Right lung (tissue), 10 donors: ENCODE measurements at places on chromosomes 2 and 18. TPM values are rescaled to one million over a fixed set of nuclear protein-coding genes. Genes with fewer than 3 reads are reported as not detected.

The ZFP36L2 gene
- polyA plus RNA-seq = 126 TPM

The G6PC2 gene
- polyA plus RNA-seq = not detected

The STPG4 gene
- polyA plus RNA-seq = 0.13 TPM

The STEAP3 gene
- 2.9 TPM for polyA plus RNA-seq

The CPS1 gene
- 13.1 TPM for polyA plus RNA-seq

The KANSL1L gene
- 54.9 TPM for polyA plus RNA-seq

The LAMA1 gene
- polyA plus RNA-seq = 17.1 TPM

The SPDYA gene
- polyA plus RNA-seq = 3.1 TPM

The CHST10 gene
- polyA plus RNA-seq = 28.2 TPM

The HOXD11 gene
- polyA plus RNA-seq = not detected

The CIB4 gene
- 1.0 TPM for polyA plus RNA-seq

The SNTG2 gene
- 0.54 TPM for polyA plus RNA-seq

The ALPP gene
- 0.23 TPM for polyA plus RNA-seq

The MLPH gene
- 3.1 TPM for polyA plus RNA-seq

The MYCN gene
- 22.4 TPM for polyA plus RNA-seq

The BOLL gene
- not detected for polyA plus RNA-seq

The IRS1 gene
- 30.0 TPM for polyA plus RNA-seq

The ANO7 gene
- 2.5 TPM for polyA plus RNA-seq

The HRH4 gene
- polyA plus RNA-seq = 0.16 TPM

The ERFE gene
- polyA plus RNA-seq = 0.18 TPM

The HMSD gene
- polyA plus RNA-seq = 1.1 TPM

The GDF7 gene
- 0.24 TPM for polyA plus RNA-seq

The GALNT3 gene
- 22.4 TPM for polyA plus RNA-seq

The B3GNT7 gene
- 3.3 TPM for polyA plus RNA-seq

The NPPC gene
- polyA plus RNA-seq = not detected

The HAAO gene
- polyA plus RNA-seq = 25.2 TPM

The HOXD9 gene
- 0.79 TPM for polyA plus RNA-seq

The TDRD15 gene
- not detected for polyA plus RNA-seq

The ANXA4 gene
- 88.4 TPM for polyA plus RNA-seq

The FKBP1B gene
- 15.8 TPM for polyA plus RNA-seq

The GKN2 gene
- polyA plus RNA-seq = 2.3 TPM

The ATAD2B gene
- 22.9 TPM for polyA plus RNA-seq

The GCG gene
- polyA plus RNA-seq = not detected

The CD8A gene
- polyA plus RNA-seq = 0.62 TPM

The TANC1 gene
- 39.5 TPM for polyA plus RNA-seq

The NDUFAF7 gene
- polyA plus RNA-seq = 42.5 TPM

The NEURL3 gene
- 0.23 TPM for polyA plus RNA-seq

The POTEF gene
- not detected for polyA plus RNA-seq

The CXCR2 gene
- polyA plus RNA-seq = 0.32 TPM

The SATB2 gene
- polyA plus RNA-seq = 3.6 TPM

The SKOR2 gene
- polyA plus RNA-seq = not detected
